ENCODE measurements at places on chromosomes 11 and 22.

DNA sequence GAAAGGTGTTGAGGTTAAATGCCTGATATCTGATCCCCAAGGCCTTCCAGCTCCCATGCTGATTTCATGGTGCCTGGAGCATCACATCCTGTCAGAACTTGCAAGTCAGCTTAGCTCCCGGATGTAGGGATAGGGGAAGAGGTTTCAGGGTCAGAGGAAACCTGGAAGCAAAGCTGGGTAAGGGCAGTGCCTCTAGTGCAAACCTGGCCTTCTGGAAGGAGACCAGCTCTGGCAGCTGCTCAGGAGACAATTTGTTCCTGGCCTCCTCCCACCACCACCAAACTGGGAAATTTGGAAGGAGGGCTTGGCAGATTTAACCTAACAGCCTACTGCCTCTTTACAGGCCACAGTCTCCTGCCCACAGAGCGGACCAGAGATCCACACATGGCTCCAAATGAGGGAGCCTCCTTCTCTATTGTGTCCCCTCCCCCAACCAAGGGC is 9.2 kb upstream of the TSKU start:
- DNase-seq: no peak

- no peak for DNase-seq
These were observed 225.1 kb downstream of the MN1 start for GRCh38 chr22:27576413-27576812.

GRCh38 chr11:10496296-10496936 is 41.4 kb downstream of the AMPD3 start:
- DNase-seq: no peak

- no peak for DNase-seq
These were observed 13.3 kb upstream of the PAX6 start for GRCh38 chr11:31824332-31824878.

GRCh38 chr11:39021539-39021938 is 2423.5 kb upstream of the RAG2 start:
- DNase-seq: no peak
